ENCODE measurements at places on chromosomes 6 and 20.

- DNase-seq, result no peak
Observed at GRCh38 chr20:15205028-15205427, 867.6 kb upstream of the FLRT3 start.

GRCh38 chr6:13267142-13267651 is 61.1 kb downstream of the TBC1D7 start:
- no peak for DNase-seq

- no peak for DNase-seq
Observed at GRCh38 chr20:52818491-52818890, 153.7 kb upstream of the TSHZ2 start.

GRCh38 chr6:39227476-39227875 is 1.8 kb downstream of the KCNK5 start:
- no peak for DNase-seq

GRCh38 chr6:166752097-166752496 is 125.0 kb upstream of the RPS6KA2 start:
- no peak for DNase-seq

DNA sequence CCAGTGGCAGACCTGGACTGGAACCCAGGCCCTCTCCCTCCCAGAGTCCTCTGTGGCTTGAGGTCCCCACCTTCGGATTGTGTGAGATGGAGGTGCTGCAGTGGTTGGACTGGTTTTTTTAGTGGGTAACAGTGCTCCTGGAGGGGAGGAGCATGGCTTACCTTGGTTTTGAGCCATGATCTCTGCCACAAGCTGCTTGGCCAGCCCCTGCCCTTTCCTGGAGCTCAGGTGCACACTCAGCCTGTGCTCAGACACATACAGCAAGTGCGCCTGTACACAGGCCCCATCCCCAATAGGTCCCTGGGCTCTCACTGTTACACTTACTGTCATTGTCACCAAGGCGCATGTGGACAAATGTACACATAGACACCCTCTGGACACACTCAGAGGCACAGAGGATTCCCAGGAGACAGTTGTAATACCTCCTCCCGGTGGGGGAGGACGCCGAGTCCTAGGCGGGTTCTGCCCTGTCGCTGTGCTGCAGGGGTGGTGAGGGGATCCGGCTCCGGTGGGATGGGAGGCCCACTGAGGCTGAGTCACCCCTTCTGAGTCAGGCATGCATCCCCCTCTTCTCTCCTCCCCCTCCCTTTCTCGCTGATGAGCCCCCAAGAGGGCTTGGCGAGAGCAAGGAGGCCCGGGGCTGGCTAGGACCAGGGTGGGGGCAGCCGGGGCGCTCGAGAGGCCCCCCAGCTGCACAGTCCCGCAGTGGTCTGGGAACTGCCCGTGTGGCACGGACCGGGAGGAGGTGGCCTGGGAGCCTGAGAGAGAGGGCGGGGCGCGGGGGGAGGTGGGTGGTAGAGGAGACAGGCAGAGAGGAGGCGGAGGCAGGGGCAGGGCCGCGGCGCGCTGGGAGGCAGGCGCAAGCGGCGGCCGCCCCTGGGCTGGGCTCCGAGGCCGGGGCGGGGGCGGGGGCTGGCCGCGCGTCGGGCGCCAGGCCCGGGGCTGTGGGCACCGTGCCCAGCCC is 522 bp upstream of the EPB41L1 start:
- no peak for DNase-seq

DNA sequence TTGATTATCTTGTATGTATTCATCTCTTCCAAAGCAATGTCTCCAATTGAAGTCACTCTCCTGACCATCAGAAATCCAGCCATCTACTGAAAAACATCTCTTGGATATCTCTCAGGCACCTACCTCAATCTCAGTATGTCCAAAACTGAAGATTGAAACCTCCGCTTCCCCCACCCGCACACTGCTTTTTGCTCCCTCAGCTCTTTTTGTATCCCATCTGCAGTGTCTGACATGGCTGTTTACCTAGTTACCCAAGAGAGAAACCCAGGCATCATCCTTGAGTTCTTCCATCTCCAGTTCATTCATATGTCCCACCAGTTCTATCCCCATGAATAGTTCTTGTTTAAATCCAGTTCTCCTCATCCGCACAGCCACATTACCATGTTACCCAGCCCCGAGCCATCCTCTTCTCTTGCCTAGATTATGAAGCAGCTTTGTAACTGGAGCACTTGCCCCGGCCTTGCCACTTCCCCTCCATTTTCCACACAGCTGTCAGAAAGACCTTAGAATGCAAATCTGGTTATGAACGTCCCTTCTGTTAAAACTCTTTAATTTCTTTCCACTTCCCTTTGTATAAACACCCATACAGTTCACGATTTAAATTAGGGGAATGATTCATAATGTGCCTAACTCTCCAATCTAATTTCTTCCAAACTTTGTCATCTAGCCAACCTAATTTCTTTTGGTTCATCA is 40.5 kb upstream of the GCLC start:
- no peak for DNase-seq

- no peak for DNase-seq
Observed at GRCh38 chr20:38172408-38172807, 7.3 kb upstream of the TGM2 start.

GRCh38 chr6:161139766-161140553 is 133.9 kb downstream of the AGPAT4 start:
- no peak for DNase-seq

GRCh38 chr20:37776049-37776448 is 82.2 kb downstream of the CTNNBL1 start:
- DNase-seq, result no peak

DNA sequence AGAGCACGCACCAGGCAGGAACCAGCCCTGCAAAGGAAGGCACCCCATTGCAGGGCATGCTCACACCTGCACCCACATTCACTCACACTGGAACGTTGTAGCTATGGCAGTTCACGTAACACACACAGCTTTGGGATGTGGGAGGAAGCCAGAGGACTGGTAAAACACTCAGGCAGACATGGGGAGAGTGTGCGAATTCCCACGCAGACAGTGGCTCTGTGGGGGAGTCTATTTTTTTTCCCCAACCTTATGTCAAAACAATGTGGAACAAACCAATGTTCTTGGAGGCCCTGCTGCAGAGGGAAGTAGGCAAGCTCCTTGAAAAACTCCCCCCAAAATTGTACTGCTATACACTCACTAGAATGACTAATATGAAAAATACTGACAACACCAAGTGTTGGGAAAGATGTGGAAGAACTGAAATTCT is 91.0 kb downstream of the PPP1R14C start:
- DNase-seq, result no peak

DNA sequence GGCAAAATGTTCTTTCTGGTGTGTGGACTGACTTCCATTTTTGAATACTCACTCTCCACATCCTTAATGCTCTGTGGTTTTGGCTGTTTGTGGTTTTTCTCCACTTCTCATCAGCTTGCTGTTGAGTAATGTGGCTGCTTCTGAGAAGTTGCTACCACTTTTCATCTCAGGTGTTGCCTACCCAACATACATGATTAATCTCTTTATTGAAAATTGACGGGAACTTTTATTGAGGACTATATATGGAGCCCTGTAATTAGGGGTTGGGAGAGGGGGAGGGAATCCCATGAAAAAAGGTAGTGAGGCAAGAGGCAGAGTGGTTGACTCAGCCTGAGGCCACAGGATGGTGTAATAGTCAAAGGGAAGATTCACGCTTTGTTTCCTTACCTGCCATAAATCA is 17.6 kb downstream of the IL22RA2 start:
- DNase-seq, result no peak

GRCh38 chr6:99838607-99839006 is 155.4 kb downstream of the MCHR2 start:
- DNase-seq, result no peak

DNA sequence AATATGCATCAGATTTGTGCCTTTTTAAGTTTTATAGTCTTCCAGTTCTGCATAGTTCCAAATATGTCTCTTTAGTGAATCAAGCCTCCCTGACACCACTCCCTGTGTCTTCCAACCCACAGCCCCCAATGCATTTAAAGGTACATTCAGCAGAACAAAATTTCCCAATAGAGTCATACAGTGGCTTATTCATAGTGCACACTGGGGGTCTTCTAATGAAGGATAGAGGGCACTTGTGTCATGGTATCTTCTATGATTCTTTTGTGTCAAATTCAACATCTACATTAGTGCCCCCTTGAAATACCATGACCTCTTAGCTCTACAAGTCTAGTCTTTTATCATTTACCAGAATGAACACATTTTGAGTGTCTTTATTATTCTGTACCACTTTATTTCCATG is 33.8 kb downstream of the FLRT3 start:
- DNase-seq, result no peak

DNA sequence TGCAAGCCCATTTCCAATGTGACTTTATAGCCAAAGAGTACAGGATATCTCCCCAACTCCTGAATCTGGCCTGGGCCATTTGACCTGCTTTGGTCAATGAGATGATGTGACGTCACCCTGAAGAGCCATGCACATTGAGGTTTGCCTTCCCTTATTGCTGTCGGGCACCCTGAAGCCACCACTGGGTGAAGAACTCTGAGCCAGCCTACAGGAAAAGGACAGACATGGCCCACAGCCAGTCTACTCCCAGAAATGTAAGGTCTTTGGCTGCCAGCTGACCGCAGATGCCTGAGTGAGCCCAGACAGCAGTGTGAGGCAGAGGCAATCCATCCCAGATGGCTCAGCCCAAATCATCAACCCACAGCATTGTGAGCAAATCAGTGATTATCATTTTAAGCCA is 3.7 kb upstream of the SYNDIG1 start:
- DNase-seq, result no peak

DNA sequence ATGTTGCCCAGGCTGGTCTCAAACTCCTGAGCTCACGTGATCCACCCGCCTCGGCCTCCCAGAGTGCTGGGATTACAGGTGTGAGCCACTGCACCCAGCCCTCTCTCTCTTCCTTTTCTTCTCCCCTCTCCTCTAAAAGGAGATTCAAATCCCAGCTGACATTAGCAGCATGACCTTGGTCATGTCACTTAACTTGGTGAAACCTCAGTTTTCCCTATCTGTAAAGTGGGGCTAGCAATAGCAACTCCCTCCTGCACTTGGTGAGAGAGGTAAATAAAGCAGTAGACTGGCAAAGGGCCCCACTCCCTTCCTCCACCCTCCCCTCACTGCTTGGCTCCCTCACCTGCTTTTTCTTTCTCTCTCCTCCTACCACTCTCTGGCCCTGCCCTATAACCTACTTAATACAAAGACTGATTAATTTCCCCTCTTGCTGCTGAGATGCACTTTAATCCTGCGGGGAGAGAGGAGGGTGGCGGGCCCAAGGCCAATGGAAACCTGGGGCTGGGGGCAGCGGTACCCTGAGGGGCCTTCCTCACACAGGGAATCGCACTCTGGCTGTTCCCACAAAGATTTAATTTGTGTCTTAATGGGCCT is 54.2 kb upstream of the ZFAND3 start:
- DNase-seq, result no peak

DNA sequence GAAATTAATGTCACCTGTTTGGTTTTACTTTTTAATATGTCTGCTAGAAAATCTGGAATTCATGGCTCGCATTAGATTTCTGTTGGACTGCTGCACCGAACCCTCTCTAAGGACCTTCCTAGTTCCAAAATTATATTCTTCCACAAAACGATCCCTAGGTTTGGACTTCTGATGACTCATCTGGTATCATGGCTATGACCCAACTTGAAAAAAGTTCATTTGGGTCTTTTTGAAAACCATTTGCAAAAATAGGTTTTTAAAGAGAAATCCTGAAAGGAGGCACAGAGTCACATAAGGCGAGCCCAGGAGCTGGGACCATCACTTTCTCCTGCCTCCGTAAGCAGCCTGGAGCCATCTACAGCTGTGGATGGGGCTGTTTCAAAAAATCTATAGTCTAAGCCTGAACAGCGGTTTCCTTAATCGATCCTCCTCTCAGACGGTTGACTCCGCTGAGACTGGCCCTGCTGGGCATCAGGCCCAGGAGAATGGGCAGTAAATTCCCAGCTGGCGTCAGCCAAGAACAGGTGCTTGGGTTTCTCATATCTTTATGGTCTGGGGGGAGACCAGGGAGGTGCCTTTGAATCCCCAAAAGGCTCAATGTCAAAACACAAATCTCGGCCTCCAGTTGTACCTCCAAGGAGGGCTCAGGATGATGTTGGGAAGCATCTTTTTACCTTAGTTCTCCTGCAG is 44.6 kb downstream of the SLC24A3 start:
- DNase-seq, result no peak

GRCh38 chr6:168200571-168201134 is 118.9 kb downstream of the DACT2 start:
- no peak for DNase-seq

GRCh38 chr6:30800871-30801270 is 56.5 kb upstream of the IER3 start:
- DNase-seq, result no peak

DNA sequence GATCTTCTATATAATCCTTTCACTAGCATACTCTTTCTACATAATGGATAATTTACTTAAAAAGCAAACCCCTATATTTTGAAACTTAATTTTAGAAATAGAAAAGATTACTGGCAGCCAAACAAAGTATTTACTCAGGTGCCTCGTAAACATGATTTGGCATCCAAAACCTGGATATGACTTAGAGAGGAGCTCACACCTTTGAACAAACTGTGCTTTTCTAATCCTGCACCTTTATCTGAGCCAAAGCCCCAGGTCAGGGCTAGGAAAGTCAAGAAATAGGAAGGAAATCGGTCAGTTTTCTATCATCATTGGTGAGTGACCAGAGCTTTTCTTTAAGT is 170.9 kb downstream of the PHF3 start:
- no peak for DNase-seq

DNA sequence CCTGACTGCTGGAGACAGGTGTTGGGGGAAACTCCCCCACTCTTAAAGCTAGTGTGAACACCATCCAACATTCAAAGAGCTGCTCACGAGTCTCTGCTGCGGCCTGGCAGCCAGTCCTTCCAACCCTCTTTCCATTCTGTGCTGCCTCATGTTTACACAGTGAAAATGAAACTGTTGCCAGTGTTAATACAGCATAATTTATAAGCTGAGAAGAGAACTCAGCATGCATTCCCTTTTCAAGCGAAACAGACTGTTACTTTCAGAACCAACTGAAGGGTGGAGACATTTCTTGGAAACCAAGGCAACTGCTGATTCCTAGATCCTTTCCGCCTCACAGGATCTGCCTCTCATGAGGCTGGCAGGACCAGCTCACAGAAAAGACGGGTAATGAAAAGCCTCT is 533.8 kb upstream of the ID4 start:
- no peak for DNase-seq

DNA sequence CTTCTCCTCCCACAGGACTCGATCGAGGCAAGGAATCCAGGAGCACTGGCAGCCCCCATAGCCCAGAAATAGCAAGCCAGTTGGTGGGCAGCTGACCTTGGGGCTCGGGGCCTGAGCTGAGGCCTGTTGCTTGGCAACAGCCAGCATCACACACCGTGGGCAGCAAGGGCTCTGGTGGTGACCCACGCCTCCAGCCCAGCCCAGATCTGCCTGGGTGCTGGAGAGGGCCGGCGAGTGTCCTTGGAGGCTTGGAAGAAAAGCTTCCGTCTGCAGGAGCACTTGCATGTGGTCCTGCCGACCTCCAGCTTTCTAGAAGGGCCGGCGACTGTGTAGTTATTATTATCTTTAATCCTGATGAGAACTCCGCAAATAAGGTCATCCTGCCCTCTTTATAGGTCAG is 67.3 kb downstream of the STK35 start:
- no peak for DNase-seq

Data from stimulated activated CD4-positive, alpha-beta T cell treated with anti-CD3 and anti-CD28 coated beads, Interleukin-15, amount 100 ng/mL, for 1 hour (primary cell).